ENCODE measurements at places on chromosomes 3 and 15.

- DNase-seq: no peak
Observed at GRCh38 chr15:66008940-66009562, 139.8 kb downstream of the RAB11A start.

DNA sequence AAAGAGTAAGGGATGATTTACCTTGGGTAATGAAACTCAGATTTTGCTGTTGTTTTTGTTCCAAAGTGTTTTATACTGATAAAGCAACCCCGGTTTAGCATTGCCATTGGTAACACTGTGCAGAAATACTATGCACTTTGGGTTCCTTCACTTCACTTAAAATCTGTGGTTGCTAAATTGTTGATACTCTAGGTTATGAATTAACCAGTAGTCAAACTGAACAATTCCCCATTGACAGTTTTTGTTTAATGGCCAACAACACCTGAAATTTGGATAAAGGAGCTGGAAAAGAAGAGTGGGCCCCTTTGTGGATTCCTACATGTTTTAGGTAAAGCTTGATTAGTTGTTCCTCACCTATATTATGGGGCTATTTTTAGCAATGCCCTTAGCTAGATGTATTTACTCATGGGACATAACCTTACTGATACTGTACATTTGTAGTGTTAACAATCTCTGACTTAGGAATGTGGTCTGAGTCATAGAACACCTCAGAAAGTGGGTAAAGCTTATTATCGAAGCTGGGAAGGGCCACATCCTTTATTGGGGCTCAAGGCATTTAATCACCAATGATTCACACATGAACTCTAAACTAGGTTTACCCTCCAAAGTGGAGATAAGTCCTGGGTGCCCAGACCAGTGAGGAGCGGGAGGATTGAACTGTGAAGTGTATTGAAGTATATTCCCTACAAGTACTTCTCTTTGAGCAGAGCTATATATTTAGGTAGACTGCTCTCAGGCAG is 29.5 kb upstream of the THRB start:
- DNase-seq: no peak

- DNase-seq: no peak
Observed at GRCh38 chr3:4837374-4837930, 141.8 kb upstream of the BHLHE40 start.

DNA sequence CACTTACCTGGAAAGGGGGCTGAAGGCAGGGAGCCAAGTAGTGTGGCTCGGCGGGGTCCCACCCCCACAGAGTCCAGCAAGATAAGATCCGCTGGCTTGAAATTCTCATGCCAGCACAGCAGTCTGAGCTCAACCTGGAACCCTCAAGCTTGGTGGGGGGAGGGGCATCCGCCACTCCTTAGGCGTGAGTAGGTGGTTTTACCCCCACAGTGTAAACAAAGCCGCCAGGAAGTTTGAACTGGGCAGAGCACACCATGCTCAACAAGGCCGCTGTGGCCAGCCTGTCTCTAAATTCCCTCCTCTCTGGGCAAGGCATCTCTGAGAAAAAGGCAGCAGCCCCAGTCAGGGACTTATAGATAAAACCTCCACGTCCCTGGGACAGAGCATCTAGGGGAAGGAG is 156.3 kb downstream of the KBTBD8 start:
- no peak for DNase-seq

DNA sequence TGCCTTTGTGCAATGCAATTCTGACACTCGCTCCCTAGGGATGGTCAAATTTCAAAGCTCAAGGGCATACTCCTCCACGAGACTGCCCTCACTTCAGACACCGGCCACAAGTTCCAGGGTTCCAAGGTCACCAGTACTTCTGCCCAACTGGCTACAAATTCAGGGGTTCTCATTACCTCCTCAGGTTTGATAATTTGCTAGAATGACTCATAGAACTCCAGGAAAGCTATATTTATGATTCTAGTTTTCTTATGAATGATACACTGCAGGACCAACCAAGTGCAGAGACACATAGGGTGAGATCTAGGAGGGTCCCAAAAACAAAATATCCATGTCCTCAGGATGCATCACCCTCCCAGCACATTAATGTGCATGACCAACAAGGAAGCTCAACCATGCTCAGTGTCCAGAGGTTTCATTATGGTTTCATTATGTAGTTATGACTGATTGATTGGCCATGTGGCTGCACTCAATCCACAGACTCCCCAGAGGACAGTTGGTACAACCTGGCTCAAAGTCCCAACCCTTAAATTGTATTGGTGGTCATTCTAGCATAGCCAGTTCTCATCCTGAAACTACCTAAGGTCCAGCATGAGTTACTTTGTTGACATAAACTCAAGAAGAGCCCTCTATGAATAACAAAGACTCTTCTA is 170.4 kb upstream of the LRRN1 start:
- no peak for DNase-seq

DNA sequence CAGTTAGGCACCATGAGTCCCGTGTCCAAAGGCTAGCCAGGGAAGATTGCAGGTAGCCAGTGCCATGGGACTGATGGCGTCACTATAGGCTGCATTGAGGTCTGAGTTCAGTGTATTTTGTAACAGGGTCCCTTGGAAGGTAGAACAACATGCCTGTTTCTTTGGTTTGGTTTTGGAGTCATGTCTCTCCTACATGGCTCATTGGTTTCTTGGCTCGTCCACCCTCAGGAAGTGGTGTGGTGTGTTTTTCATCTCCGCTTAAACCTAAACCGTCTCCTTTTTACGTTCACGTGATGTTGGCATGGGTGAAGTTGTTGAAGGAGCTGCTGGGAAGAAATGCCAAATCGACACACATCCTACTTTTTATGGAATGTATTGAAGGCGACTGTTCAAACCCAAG is 71.6 kb downstream of the FLNB start:
- no peak for DNase-seq

GRCh38 chr3:42612928-42613327 is 12.4 kb downstream of the NKTR start:
- DNase-seq: no peak
